Endothelial cell of umbilical vein (primary cell): ENCODE measurements at places on chromosomes 7 and 10. TPM values are rescaled to one million over a fixed set of nuclear protein-coding genes. Genes with fewer than 3 reads are reported as not detected.

- DNase-seq = no peak
Measured at GRCh38 chr7:78435355-78435754, 636.8 kb downstream of the PHTF2 start.

SRRM3 gene
- 4.8 and 5.4 TPM in 2 replicates for total RNA-seq

- peak; percentile 75 for DNase-seq
Measured at GRCh38 chr10:45000752-45001380, at the start of gene ZNF22. ZNF22 (plus strand) TSS chr10:45000923; CDS start chr10:45003369, 2,446 bp downstream.

GRCh38 chr10:34046506-34047034 is 712.1 kb upstream of the NRP1 start:
- DNase-seq = no peak

PON3 gene
- total RNA-seq = 2.0 and 3.4 TPM in 2 replicates

GRCh38 chr7:1663223-1663622 is 6.9 kb upstream of the ELFN1 start:
- no peak for DNase-seq

AGAP5 gene
- 6.9 and 7.7 TPM in 2 replicates for total RNA-seq

DNA sequence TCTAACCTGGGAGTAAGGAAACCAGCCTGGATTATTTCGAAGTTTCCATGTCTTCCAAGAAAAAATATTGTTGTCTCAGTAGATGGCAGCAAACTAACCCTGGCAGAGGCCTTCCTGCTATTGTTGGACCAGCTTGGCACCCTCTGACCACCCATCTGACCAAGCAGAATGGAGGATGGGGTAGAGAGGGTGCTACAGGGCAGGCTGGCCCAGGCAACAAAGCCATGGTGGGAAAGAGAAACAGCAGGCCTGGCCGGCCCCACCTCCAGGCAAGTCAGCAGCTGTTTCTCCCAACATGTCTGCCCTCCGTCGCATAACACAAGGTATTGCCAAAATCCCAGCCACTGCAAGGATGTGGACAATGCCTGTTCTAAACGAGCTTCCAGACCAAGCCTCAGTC is 95.0 kb downstream of the FAM53B start:
- no peak for DNase-seq

GRCh38 chr7:14690075-14690474 is 212.5 kb downstream of the DGKB start:
- no peak for DNase-seq

GIMAP2 gene
- total RNA-seq = 26.2 and 27.9 TPM in 2 replicates

OIT3 gene
- 0.15 TPM in 1 of 2 replicates, not detected in the other for total RNA-seq

KCNIP2 gene
- total RNA-seq = 2.2 and 3.0 TPM in 2 replicates

GRCh38 chr10:109956454-109957091 is 33.3 kb upstream of the XPNPEP1 start:
- peak; percentile 41 for DNase-seq

CCDC172 gene
- total RNA-seq = not detected in 2 replicates

DNA sequence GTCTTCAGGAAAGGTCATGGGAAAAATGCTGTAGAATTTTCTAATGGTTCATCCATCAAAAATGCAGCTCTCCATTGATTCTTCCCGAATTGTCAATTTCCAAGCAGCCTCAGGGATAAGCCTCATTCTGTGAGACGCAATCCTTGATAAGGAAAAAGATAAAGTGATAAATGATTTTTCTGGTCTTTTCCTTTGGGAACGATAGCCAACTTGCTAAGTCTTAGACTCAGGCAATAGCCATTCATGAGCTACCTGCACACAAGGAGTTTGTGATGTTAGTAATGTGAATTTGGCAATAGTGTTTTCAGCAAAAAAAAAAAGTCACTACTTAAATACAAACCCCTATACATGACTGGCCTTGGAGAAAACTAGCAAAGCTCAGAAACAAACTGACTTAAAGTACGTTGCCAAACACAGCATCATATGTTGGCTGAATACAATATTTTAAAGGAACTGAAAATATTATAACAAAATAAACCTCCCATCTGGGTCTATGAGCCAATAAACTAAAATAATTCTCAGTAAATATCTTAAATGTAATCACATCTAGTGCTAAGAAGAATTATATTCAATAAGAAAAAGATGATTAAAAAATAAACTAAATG is 75.5 kb downstream of the KLF6 start:
- no peak for DNase-seq

- no peak for DNase-seq
Measured at GRCh38 chr10:103433858-103434257, 18.3 kb downstream of the CALHM2 start.

SAMD8 gene
- 22.8 and 23.2 TPM in 2 replicates for total RNA-seq

DNA sequence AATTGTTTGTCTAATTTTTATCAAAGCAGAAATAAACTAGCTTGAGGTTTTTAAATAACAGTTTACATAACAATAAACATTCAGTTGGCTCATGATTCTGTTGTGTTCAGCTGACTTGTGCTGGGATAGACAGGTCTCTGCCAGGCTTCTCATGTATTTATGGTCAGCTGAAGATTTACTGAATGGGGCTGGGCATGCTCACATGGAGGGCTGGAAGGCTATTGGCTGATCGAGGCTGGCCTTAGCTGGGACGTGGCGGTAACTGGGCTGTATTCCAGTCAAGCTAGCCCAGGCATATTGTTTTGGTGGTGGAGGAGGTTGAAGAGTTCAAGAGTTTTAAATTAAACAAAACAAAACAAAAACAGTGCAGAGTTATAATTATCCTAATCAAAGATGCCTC is 251.0 kb upstream of the MTPN start:
- no peak for DNase-seq

DNA sequence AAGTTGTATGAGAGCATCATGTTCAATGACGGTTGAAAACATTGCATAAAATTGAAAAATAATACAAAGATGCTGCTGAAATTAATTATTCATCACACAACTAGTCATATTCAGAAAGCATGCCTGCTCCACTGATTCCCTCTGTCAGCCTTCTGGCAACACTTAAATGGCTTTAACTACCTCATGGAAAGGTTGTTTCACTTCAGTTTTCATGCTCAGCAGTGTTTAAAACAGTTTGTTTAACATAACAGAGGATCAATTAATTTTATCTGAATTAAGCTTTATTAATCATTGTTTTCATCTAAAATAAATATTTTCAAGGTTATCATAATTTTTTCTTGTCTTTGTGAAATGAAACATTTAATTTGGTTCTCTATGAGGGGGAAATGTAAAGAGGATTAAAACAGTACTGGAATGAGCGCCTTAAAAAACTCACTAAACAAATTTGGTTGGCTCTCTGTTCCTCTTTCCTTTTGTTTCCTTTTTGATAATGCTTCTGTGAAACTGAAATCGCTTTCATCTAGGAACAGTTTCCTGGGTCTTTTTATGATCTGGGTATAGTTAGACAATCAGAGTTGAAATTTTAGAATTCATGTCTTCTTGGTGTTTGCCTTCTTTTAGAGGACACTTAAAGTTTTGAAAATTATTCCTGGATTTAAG is 427.4 kb downstream of the SH2D4B start:
- DNase-seq = no peak

DNA sequence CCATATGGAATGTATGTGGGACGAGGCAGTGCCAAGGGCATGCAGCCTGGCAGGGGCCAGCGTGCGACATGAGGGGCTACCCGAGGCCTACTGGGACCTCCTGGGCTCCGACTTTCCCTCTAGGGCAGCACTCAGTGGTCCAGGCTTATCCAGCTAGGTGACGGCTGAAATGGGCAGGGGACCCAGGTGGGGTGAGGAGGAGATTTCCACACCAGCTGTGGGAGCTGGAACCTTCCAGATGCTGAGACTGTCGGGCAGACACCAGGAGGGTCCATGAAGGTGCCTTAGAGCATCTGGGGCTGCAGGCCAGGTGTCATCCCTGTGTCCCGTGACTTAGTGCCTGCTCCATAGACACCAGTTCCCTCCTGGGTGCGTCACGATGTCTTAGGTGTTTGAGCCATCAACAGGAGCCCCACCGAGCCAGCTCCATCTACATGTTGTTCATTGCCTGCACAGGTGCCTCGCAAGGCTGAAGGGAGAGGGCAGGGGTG is 13.4 kb downstream of the ZNF316 start:
- no peak for DNase-seq

- DNase-seq = peak; percentile 81
Measured at GRCh38 chr7:144835155-144835611, 670 bp downstream of the TPK1 start.

DNA sequence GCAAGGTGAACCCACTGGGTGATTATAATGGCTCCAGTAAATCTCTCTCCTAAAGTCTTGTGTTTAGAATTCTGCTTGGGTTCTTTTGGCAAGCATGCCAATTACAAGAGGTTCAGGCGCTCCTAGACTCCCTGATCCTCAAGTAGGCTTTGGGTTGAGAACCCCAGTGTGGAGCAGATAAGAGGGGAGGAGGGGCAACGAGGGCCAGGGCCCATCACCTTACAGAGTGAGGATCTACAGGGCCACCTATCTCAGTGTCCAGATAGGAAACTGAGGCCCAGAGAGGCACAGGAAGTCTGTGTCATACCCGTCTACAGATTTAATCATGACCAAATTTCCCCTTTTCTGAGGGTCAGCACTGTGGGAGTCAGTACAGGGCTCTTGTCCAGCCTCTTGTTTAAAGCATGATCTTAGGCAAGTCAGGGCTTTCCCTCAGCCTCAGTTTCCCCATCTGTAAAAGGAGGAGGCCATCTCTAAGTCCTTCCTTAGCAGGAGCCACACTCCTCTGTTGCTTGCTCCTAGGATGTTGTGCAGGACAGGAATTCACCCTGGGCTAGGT is 4.4 kb downstream of the TACR2 start:
- no peak for DNase-seq

GJD4 gene
- total RNA-seq = not detected in 2 replicates

- DNase-seq = no peak
Measured at GRCh38 chr7:67344481-67345193, 348.0 kb downstream of the TYW1 start.

BEND7 gene
- total RNA-seq = 30.8 and 31.7 TPM in 2 replicates

DNA sequence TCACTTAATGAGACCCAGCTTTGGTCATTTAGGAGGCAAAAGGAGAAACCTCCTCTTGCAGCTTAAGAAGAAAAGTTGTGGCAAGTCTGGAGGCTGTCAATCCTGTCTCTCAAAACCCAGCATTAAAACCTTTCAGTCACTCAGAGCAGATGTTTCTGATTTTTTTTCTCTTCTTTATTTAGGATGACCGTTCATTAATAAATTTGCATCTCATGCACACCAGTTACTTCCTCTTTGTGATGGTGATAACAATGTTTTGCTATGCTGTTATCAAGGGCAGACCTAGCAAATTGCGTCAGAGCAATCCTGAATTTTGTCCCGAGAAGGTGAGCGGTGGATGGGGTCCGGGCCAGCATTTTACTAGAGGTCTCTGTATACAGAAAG is 32.0 kb downstream of the TMEM248 start:
- DNase-seq = no peak

GRCh38 chr10:67836488-67836887 is 1.5 kb downstream of the DNAJC12 start:
- DNase-seq = no peak

DNA sequence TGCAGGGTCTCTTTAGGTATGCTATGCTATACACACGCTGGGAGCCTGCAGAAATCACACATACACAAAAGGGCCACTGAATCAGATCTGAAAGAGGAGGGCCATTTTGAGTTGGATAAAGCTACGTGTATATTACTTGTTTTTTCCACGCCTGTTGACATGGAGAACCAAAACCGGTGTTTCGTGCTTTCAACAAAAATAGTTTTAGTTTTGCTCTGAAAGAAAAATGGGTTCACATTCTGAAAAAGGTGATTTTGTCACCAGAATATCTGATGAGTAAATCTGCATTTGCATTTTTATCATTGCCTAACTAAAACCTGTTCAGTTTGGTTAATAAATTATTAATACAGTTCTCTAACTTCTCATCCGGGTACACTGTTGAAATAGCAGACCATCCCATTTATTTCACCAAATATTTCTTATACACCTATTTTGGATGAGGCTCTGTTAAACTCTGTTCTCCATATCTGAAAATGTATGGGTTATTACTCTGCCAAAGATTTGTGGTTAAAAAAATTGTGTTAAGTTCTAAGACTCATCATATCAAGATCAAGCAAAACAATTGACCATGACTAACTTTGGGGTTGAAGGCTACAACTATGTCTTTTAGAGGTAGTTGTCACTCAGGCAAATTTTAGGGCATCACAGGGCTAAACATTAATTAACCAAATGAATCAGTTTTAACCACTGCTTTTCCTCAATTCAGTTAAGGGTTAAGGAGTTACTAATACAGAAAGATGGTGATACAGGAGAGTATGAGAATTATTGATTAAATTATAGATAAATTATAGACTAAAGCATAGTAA is 101.2 kb upstream of the RPA3 start:
- no peak for DNase-seq
